Stimulated activated CD8-positive, alpha-beta memory T cell treated with anti-CD3 and anti-CD28 coated beads, Interleukin-4, amount 100 ng/mL, for 1 hour (primary cell): ENCODE measurements at places on chromosomes 3 and 15.

DNA sequence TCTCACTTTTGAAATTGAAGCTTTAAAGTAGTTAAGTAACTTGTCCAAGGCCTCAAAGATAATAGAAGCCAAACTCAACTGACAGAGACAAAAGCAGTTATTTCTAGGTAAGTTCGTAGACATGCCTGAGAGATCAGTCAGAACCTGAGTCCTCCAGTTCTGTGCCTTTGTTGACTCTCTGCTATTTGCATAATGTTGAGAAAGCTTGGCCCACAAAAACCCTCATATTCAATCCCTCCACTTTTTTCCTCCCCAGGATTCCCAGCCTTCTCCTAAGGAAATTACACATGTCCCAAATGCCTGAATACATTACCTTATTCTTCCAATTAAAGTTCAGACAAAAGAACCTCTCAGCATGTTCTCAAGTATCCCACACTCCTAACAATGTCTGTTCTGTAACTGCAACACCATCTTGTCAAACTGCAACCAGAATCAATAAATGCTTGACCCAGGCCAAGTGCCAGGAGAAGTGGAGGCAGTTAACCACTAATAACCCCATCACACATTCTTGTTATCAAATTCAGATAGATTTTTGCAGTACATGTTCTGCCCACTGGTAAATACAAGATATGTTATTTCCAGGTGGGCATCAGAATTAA is 217.8 kb downstream of the LRRC3B start:
- DNase-seq: no peak

DNA sequence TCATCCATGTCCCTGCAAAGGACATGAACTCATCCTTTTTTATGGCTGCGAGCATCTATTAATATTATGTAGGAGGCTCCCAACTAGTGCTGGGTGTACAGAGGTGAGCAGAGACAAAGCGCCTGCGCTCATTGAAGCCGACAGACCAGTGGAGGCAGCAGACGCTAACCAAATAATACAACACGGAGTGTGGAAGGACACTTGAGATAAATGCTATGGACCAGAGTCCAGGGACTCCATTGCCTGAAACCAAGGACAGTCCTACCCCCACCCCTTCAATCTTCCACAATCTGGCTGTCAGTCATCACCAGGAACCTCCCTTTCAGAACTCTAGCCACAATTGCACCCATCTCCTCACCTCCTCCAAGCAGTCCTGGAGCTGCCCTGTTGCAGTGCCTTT is 41.5 kb downstream of the KLHL6 start:
- no peak for DNase-seq

DNA sequence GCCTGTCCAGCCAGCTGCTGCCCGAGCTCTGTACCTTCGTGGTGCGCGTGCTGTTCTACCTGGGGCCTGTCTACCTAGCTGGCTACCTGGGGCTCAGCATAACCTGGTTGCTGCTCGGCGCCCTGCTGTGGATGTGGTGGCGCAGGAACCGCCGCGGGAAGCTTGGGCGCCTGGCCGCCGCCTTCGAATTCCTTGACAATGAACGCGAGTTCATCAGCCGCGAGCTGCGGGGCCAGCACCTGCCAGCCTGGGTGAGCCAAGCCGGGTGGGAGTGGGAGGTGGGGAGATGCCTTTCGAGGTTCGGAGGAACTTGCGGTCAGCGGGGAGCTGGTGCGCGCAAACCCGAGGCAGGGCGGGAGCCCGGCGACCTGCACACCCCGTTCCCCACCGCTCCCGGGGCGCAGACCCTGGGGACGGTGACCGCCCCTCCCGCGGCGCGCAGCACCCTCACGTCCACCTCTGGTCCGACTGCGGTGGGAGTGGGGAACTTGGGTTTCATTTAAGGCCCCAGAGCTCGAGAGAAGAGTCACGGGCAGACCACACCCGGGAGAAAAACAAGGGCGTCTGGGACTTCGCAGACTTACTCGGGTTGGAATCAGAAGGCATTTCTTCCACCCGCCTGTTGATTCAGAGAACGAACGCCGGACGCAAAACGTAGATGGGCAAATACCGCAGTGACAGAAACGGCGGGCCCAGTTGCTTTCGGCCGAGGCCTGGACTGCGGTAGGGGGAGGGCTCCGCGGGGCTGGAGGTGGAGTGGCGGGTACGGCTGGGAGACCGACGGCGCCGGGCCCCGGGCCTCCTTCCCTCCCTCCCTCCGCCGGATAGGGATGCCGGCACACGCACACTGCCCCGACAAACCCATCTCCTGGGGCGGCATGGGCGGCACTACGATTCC is 708 bp downstream of the ESYT3 start:
- DNase-seq: no peak

DNA sequence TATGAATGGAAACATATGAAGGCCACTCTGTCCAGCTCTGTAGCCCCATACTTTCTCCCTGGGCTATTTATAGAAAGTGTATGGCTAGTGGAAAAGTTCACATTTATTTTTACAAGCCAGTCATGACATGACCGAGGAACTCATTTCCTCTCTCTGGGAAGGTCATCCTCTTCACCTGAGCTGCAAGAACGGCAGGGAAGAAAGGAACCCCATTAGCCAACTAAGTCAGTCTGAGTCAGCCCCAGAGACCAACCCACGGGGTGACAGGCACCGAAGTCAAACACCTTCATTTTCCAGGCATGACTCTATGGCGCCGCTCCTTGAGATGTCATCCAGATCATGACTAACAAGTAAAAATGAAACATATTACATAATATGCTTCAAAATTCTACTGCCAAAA is 4.8 kb downstream of the PAQR9 start:
- no peak for DNase-seq

- DNase-seq: no peak
Measured at GRCh38 chr3:170560717-170561382, 25.0 kb downstream of the SLC7A14 start.

GRCh38 chr3:55532806-55533205 is 45.7 kb upstream of the WNT5A start:
- DNase-seq: no peak

- no peak for DNase-seq
Measured at GRCh38 chr3:184680385-184681345, 31.2 kb downstream of the MAGEF1 start.

- no peak for DNase-seq
Measured at GRCh38 chr3:112647122-112647521, 6.2 kb upstream of the CCDC80 start.

- no peak for DNase-seq
Measured at GRCh38 chr3:150411976-150412375, 3.9 kb downstream of the TSC22D2 start.

- no peak for DNase-seq
Measured at GRCh38 chr3:81554801-81555200, 206.6 kb downstream of the GBE1 start.

- no peak for DNase-seq
Measured at GRCh38 chr3:40546816-40547215, 22.1 kb downstream of the ZNF621 start.

GRCh38 chr3:71681224-71681668 is 44.0 kb downstream of the EIF4E3 start:
- DNase-seq: no peak

GRCh38 chr3:179027326-179027900 is 44.2 kb downstream of the ZMAT3 start:
- DNase-seq: no peak

GRCh38 chr3:69521286-69521685 is 135.4 kb upstream of the FRMD4B start:
- no peak for DNase-seq

GRCh38 chr3:124144035-124144814 is 152.3 kb upstream of the ROPN1 start:
- no peak for DNase-seq

GRCh38 chr3:27718459-27718858 is 3.7 kb downstream of the EOMES start:
- DNase-seq: no peak

DNA sequence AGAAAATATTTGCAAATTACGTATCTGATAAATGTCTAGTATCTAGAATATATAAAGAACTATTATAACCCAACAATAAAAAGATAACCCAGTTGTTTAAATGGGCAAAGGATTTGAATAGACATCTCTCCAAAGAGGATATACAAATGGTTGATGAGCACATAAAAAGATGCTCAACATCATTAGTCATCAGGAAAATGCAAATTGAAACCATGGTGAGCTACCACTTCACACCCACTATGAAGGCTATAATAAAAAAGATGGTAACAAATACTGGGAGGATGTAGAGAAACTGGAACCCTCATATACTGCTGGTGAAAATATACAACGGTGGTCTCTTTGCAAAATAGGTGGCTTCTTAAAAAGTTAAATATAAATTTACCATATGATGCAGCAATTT is 28.0 kb downstream of the RAD51 start:
- no peak for DNase-seq

GRCh38 chr3:115301364-115301860 is 154.3 kb upstream of the ZBTB20 start:
- DNase-seq: no peak

- DNase-seq: no peak
Measured at GRCh38 chr15:61442821-61443220, 213.7 kb upstream of the RORA start.

GRCh38 chr3:167813169-167814123 is 77.9 kb downstream of the SERPINI1 start:
- DNase-seq: no peak

- no peak for DNase-seq
Measured at GRCh38 chr15:51726302-51727073, 11.0 kb downstream of the LYSMD2 start.

DNA sequence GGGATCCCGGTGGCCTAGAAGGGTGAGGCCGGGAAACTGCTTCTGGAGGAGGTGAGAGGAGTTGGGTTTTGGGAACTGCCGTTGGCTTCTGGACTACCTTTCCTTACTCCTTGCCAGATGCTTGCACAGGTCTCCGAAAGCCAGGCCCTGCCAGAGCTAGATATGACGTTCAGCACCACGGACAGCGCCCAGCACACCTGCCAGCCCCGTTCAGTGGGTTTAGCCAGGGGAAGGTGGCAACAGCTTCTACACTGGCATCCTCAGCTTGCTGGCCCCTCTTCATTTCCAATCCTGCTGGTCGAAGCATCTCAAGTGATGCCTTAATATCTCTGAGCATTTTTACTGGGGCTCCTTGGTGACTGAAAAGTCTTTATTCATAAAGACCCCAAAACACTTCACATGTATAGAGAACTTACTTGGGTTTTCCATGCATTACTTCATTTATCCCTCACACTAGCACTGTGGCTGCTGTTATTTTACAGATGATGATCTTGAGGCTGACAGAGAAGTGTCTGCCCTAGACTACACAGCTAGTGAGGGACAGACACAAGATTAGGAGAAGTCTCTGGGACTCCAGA is 21.9 kb downstream of the HCN4 start:
- DNase-seq: peak; percentile 13

DNA sequence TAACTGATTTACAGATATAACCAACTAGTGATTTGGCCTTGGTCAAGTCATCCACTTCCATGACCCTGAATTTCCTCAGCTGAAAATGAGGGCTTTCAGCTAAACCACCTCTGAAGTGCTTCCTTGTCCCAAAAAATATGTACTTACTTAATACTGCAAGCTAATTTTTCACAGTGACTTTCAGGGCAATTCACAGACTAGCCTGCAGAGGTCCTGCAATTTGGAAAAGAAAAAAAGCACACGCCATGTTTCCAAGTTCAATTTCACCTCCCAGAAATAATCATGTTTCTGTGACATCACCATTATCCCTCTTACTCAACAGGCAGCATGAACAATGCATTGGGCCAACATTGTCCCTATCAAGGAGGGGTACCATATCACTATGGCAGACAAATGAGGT is 218.2 kb downstream of the SHOX2 start:
- no peak for DNase-seq

GRCh38 chr3:136835813-136836510 is 17.0 kb downstream of the SLC35G2 start:
- no peak for DNase-seq

GRCh38 chr3:2897821-2898220 is 212.4 kb downstream of the IL5RA start:
- DNase-seq: no peak

- DNase-seq: no peak
Measured at GRCh38 chr15:57649138-57649537, 57.4 kb upstream of the POLR2M start.

- DNase-seq: no peak
Measured at GRCh38 chr15:58742022-58742813, 7.3 kb downstream of the ADAM10 start.

DNA sequence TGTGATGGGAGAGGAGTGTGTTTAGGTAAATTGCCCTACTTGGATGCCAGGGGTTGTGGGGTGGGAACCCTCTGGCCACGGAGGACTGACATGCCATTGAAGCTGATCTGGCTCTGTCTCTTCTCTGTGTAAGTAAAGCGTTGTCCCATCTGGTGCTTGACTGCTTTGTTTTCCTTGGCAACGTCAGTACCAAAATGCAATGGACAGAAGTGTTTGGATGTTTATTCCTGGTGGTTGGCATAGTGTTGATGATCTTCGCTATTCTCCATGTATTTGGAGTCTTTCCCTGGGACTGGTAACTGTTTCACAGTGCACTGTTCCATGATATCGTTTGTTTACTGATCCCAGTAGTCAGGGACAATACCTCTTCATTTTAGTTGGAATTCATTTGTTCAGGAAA is 130.5 kb upstream of the MCTP2 start:
- no peak for DNase-seq

GRCh38 chr3:131568460-131568859 is 65.7 kb upstream of the MRPL3 start:
- no peak for DNase-seq

GRCh38 chr3:153673853-153674252 is 447.3 kb upstream of the ARHGEF26 start:
- no peak for DNase-seq

GRCh38 chr3:182732232-182733015 is 60.9 kb upstream of the ATP11B start:
- DNase-seq: no peak

DNA sequence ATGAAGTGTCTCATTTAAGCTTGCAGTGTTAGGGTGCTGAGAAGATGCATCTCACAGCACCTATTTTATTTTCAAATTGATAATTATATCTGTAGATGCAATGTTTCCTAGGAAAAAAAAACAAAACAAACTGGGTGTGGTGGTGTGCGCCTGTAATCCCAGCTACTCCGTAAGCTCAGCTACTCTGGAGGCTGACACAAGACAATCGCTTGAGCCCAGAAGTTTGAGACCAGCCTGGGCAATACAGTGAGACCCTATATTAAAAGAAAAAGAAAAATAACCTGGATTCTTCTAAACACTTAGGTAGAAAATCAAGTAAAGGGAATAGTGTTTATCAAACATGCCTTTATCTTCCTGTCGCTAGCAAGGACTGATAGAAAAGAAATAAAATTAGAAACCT is 1.9 kb downstream of the MINDY2 start:
- DNase-seq: no peak

- DNase-seq: no peak
Measured at GRCh38 chr15:87961851-87962420, 294.6 kb downstream of the NTRK3 start.

GRCh38 chr3:20569310-20569709 is 383.3 kb upstream of the SGO1 start:
- no peak for DNase-seq

- no peak for DNase-seq
Measured at GRCh38 chr3:175193815-175194518, 334.8 kb downstream of the NAALADL2 start.

- DNase-seq: no peak
Measured at GRCh38 chr3:11154036-11154952, at the start of gene HRH1. HRH1 (plus strand) TSS chr3:11154493; CDS start chr3:11259038, 104,545 bp downstream.
